Activated gamma-delta T cell treated with anti-CD3 and anti-CD28 coated beads, Interleukin-2, amount 50 U/mL, for 16 hours (primary cell): ENCODE measurements at places on chromosomes 5 and 9.

- DNase-seq: no peak
Measured at GRCh38 chr9:15400281-15400941, 22.3 kb upstream of the SNAPC3 start.

DNA sequence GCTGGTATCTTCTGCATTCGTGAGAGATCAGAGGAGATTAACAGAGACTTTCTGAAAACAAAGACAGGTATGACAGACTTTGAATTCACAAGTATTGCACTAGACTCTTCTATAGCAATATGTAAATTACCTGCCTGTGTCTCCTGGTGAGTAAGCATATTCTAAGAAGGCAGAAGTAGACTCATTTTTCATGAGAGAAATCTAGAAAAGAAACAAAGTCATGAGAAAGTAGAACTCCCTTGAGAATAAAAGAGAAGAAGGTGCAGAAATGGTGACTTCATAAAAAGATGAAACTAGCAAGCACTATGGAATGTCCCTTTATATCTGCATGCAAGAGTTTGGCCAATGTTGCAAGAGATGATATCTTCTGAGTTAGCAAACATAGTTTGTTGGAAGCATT lies 419.8 kb downstream of the DMRT2 start:
- DNase-seq: no peak

- no peak for DNase-seq
Measured at GRCh38 chr5:137856916-137857862, 10.5 kb upstream of the MYOT start.

- no peak for DNase-seq
Measured at GRCh38 chr5:141757402-141757801, 75.4 kb upstream of the ARAP3 start.

- no peak for DNase-seq
Measured at GRCh38 chr5:130151239-130151638, 247.0 kb downstream of the CHSY3 start.

- DNase-seq: no peak
Measured at GRCh38 chr5:36607114-36607571, 737 bp downstream of the SLC1A3 start.

GRCh38 chr5:149766460-149767280 lies 36.6 kb downstream of the PPARGC1B start:
- DNase-seq: no peak

DNA sequence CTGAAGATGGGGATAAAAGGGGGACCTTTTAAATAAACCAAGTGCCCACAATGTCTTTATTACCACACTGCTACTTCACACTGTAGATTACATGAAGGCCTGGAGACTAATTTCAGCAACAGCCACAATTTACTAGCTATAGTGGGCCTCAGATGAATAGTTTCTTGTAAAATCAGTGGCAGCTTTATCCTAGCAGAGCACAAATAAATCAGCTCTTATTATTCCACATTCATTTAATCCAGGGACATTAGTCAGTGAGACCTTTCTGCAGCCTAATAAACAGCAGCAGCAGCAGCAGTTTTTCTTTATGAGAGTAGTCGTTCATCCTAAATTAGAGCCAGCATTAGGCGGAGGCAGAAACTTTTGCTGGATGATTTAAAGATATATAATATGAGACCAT lies 542.3 kb downstream of the PSAT1 start:
- no peak for DNase-seq

GRCh38 chr5:44402084-44402483 lies 12.9 kb upstream of the FGF10 start:
- no peak for DNase-seq

GRCh38 chr5:151625285-151625684 lies 34.2 kb upstream of the FAT2 start:
- DNase-seq: no peak

DNA sequence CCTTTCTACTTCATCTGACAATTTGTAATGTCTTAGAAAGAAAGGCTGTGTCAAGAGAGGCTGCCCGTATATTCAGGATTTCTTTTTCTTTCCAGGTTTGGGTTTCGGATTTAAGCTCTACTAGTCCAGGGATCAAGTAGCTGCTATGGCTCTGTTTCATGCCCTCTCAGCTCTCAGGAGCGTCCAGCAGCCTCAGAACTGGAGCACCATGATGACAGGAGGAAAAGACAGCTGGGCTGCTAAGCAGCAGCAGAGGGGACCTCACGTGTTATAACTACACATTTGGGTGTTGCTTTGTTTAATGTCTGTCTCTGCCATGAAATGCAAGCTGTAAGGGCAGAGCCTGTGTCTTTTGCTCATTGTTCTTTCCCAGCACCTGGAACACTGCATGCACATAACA lies 28.5 kb downstream of the TBC1D2 start:
- no peak for DNase-seq

- no peak for DNase-seq
Measured at GRCh38 chr9:81772144-81772543, 82.8 kb upstream of the TLE1 start.

DNA sequence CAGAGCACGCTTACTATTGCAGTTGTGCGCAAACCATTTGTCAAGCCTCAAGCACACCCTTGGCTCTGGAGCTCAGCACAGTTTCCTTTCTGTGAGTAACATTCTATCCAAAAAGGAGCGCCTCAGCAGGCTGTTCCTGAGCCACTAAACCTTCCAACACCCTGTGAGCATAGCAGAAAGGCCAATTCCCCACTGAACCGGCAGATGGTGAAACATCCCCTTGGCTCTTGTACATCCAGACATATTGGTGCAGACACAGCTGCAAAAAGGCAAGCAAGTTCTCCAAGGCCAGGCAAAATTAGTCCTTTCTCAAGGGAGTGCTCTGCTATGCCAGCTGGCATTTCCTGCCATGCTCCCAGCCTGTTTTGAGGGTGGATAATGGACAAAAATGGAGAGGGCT lies 44.1 kb upstream of the CEMIP2 start:
- no peak for DNase-seq

DNA sequence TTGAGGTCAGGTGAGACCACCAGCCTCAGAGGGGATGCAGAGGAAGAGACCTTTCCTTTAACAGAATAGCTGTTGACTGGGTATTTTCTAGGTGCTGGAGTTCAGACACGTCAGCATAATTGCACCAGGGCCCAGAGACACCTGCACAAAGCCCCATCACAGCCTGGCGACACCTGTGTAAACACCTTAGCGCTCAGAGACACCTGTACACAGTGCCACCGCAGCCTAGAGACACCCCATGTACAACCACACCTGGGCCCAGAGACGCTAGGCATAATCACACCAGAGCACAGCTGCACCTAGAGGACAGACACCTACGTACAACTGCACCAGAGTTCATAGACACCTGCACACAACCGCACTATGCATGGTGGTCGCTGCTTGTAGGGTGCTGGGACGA lies 1.0 kb downstream of the TRIP13 start:
- DNase-seq: no peak

- no peak for DNase-seq
Measured at GRCh38 chr9:3810231-3810630, 284.4 kb upstream of the RFX3 start.

- DNase-seq: no peak
Measured at GRCh38 chr9:20507431-20507830, 114.9 kb downstream of the MLLT3 start.

DNA sequence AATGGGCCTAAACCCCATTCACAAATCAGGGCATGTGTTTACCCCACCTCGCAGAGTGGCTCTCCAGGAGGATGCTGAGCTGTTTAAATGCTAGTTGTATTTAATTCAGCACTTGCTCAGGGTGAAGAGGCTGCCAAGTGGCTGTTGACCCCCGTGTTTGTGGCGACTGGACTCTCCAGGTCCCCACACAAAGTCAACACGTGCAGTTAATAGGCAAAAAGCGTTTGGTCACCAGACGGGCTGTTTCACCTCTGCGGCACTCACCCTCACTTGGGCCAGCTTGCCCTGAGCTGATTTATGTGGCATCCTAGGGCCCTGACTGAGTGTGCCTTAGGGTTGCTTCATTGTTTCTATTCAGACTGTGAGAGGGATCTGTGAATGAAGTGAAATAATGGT lies 152.3 kb downstream of the GAS1 start:
- no peak for DNase-seq

DNA sequence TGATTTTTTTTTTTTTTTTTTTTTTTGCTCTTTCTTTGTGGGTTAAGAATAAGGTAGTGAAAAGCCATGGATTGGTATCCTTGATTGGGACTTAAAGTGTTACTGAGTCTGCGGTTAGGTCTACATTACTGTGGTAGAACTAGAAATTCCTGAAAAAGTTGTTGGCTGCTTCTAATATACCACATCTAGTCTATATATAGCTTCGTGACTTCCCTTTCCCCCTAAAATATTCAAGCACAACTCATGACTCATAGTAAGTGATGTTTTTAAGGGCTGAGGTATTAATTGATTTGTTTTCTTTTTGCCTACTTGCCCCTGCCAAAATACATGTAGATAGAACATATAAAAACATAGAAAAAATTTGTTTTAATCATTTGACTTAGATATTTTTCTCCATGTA lies 247.6 kb downstream of the TMEM232 start:
- no peak for DNase-seq

- DNase-seq: no peak
Measured at GRCh38 chr5:142892021-142892420, 121.8 kb downstream of the ARHGAP26 start.

DNA sequence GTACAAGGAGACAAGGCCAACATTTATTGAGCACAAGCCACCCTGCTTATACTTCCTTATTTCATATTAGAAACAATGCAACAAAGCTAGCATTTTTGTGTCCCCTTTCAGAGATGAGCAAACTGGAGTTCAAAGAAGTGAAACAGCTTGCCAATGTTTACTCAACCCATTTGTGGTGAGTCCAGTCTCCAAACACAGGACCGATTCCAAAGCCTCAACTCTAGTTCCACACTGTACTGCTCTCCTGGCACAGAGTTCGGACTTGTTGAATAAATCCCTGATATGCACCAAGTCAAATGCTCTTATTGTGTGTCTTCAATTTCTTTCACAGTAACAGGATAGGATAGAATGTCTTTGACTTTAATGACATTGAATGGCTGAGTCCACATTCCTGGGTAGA lies 604.8 kb upstream of the BRINP1 start:
- no peak for DNase-seq

DNA sequence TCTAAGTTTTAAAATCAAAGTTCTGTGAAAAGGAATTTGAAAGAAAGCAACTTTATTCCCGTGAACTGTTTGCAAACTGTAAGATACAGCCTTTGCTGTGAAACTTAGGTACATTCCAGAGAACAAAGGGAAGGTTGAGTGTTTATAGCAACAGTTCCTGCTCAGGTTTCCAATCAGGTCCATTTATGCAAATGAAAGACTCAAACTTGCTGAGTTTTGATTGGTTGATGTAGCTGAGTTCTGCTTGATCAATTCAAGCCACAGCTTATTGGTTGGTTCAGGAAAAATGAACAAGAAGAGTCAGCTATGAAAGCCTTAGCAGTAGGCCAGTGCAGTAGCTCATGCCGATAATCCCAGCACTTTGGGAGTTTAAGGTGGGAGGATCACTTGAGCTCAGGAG lies 37.9 kb downstream of the SLC27A6 start:
- no peak for DNase-seq

DNA sequence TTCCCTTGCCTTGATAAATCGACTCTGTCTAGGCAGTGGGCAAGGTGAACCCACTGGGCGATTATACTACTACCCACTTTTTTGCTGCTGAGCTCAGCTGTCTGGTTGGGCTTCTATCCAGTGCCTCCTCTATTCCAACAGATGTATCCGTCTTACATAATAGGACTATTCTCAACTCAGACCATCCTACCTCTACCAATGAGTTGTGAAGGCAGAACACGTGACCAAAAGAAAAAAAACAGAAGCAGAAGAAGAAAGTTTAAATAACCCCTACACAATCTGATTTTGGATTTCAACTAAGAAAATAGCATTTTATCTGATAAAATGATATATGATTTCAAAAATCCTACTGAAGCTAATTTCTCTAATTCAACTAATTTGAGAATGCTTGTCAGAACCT lies 16.2 kb upstream of the SHOC1 start:
- no peak for DNase-seq

GRCh38 chr5:151062405-151063141 lies 18.3 kb downstream of the TNIP1 start:
- DNase-seq: no peak

DNA sequence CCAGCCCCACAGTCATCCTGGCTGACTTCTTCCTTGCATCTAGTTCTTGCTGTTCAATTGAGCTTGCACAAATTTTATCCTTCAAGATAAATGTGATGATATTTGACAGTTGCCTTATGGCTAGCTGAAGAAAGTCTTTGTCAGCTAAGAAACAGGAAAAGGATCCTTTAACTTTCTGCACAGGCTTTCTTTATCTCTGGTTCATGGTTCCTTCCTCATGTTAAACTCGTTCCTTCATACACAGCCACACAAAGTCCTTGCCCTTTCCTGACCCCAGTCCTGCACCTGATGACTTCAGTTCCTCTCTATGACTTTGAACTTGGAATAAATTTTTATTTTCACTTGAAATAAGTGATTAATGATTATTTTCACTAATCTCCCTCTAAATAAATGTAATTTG lies 132.5 kb upstream of the PRSS3 start:
- no peak for DNase-seq
